ENCODE measurements at places on chromosomes 7 and 10.
A peak's percentile ranks its signal among the peaks of the same experiment; 100 is the strongest.

GRCh38 chr7:79702116-79702515, 248.6 kb upstream of the MAGI2 start:
- no peak for DNase-seq

- no peak for DNase-seq
Observed at GRCh38 chr7:82235713-82236112, 207.9 kb downstream of the CACNA2D1 start.

GRCh38 chr7:96120445-96121225, 201.3 kb downstream of the SLC25A13 start:
- no peak for DNase-seq

- no peak for DNase-seq
Observed at GRCh38 chr7:65953001-65953720, 28.9 kb downstream of the GUSB start.

DNA sequence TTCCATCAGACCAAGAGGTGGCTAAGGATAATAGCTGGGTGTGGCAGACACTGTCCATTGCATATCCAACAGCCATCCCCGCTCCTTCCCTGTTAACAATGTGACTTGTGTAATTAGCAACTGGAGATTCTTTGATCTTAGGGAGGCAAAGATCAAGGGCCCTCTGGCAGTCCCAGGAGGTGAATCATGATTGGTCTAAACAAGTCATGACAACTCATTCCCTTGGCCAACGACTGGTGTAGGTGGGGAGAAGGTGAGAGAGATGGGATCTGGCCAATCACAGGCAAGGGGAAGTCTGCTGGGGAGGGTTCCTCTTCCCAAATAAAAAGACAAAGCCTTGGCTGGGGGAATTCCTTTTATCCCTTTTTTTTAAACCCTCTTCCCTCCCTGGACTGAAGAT, 46.2 kb upstream of the COMTD1 start:
- DNase-seq = no peak

GRCh38 chr10:126334272-126334671, 54.0 kb downstream of the ADAM12 start:
- no peak for DNase-seq

GRCh38 chr7:66281678-66282590, 76.8 kb downstream of the TPST1 start:
- DNase-seq = peak; percentile 54

GRCh38 chr7:138350701-138351357, 109.2 kb upstream of the TRIM24 start:
- no peak for DNase-seq
